ENCODE measurements at places on chromosomes 1 and 21.
A peak's percentile ranks its signal among the peaks of the same experiment; 100 is the strongest.

DNA sequence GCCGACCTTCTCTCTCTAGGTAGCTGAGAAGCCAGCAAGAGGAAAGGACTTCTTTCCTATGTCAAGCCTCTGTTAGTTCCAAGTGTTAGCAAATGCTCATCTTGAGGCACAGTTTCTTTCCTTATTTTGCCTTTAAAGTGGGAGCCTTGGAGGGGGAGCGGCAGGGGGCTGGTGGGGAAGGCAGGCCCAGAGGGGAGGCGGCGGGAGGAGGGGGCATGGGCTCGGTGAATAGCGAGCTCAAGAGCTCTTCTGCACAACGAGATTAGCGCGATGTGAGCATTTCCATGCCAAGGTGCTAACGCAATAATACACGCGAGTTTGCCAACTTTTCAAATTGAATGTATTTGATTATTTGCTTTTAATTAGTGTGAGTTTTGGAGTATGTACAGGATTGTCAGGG lies 372.6 kb downstream of the RPS6KC1 start:
- no peak for DNase-seq

- peak; percentile 51 for DNase-seq
Observed at GRCh38 chr1:47997289-47998200, at the start of gene TRABD2B. TSS of gene TRABD2B (minus strand) at chr1:47997385.

- DNase-seq: no peak
Observed at GRCh38 chr1:88979749-88980116, 12.7 kb downstream of the KYAT3 start.

DNA sequence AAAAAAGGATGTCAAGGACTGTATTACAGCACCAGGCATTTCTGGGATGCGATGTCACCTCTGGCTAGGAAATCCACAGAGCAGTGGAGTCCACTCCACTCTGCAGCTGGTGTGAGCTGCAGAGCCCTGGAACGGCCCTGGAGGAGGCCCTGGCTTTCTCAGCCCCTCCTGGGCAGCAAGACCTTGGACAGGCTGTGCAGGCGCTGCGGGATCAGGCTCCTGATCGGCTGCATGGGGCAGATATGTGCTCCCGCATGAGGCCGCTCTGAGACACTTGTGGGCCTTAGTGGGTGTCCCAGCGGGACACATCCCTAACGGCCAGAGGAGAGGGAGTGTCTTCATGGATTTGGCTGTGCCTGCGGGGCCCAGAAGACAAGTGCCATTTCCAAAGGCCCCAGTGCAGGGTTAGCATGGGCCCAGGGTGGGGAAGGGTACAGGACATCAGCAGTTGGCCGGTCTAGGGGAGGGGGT lies 6.2 kb downstream of the DNMT3L start:
- no peak for DNase-seq

DNA sequence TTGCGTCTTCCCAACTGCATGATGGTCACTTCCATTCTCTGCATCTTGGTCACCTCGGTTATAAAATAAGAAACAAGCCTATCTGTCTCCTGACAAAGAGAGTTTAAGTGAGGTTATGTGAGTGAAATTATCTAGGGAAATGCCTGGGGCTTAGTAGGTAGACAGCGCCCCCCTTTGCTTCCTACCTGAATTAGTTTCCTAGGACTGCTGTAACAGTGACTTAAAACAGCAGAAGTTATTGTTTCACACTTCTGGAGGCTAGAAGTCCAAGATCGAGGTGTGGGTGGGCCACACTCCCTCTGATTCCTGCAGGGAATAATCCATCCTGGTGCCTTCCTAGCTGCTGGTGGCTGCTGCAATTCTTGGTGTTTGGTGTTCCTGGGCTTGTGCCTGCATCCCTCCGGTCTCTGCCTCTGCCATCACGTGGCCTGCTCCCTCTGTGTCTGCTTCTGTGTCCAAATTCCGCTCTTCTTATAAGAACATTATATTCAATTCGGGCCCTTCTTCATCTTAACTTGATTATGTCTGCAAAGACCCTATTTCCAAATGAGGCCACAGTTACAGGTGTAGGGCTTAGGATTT lies 92.6 kb downstream of the IGSF21 start:
- no peak for DNase-seq

DNA sequence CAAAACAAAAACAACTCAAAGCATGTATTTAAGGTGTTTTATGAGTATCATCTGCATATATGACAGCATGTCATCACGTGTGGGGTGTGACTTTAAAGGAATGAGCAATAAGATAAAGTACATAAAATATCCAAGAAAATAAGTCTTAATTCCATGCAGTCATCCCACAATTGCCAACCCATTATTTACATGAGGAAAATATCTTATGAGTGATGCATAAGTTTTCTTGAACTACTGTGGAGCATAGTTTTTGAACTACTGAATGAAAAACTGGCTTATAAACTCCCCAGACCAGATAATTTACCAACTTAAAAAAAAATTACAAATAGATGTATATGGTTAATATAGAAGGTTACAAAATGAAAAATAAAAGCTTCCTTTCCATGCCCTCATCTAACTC lies 29.7 kb upstream of the MTMR11 start:
- no peak for DNase-seq

GRCh38 chr21:27017246-27017645 lies 50.4 kb upstream of the ADAMTS5 start:
- no peak for DNase-seq

- DNase-seq: no peak
Observed at GRCh38 chr1:209505044-209505443, 78.5 kb upstream of the CAMK1G start.

DNA sequence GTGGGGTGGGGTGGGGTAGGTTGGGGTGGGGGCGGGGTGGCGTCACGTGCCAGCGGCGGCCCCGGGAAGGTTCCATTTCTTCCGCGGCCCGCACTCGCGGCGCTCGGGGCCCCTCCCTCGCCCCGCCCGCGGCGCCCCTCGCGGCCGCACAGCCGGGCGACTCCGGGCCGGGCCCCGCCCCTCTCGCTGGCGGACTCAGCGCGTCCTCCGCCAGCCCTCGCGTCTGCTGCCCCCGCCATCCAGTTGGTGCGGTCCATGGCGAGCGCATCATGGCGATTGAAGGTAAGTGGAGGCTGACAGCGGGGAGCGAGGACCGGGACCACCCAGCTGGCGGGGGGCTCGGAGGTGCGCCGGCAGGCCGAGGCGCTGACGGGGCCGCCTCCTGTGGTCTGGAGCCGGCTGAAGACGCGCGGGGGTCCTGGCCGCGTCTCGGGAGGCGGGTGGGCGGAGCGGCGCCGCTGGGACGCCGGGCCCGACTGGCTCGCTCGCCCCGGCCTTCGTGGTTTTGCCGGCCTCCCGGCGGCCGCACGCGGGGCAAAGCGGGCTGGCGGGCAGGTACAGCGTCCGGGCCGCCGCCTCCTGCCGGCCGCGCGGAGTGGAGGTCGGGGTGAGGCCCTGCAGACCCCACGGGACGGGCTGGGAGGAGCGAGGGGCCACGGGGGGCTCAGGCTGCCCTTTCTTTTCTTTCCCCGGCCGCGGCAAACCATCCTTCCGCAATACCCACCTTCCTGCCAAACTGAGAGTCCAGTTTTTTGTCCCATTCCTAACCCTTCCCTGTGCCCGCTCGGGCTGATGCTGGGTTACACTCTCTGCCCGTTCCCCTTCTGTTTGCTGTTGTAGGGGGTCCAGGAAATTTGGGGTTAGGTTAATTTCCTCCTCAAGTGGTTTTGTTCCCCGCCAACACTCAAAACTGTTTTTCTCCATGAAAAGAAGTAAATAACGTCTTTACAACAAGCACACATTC lies at the start of gene SYT14:
Gene SYT14 (plus strand): TSS at position 222 of the 964 bp plus-strand sequence. CDS start 48 bp downstream, at position 270.
- DNase-seq: no peak

DNA sequence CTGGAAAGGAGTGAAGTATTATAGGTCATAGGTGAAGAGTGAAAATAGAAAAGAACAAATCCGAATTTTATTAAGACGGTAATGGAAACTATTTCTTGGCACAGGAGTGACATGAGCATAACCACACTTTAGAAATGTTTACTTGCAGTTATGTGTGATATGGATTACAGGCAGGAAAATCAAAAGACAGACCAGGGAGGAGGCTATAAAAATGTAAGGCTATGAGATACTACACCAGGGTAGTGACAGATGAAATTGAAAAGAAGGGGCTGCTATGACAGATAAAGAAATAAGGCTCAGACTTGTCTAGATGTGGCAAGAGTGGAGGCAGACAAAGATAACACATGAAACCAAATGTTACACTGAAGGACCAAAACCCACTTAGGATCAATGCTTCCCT lies 31.7 kb downstream of the GPATCH2 start:
- no peak for DNase-seq

GRCh38 chr1:23875382-23875781 lies 7.3 kb upstream of the FUCA1 start:
- no peak for DNase-seq

DNA sequence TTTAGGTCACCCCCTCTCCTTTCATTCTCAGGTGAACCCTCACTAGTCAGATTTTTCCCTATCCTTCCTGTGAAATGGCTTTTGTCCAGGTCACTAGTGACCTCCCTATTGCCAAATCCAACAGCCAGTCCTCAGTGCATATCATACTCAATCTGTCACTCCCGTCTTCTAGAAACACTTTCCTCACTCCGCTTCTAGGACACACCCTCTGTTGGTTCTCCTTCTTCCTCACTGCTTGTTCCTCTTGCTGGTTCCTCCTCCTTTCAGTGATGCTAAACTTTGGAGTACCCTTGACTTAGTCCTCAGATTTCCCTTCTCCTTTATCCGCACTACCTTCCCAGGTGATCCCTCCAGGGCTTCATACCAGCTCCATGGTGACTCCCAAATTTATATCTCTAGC lies 94.3 kb downstream of the RNF220 start:
- DNase-seq: no peak

DNA sequence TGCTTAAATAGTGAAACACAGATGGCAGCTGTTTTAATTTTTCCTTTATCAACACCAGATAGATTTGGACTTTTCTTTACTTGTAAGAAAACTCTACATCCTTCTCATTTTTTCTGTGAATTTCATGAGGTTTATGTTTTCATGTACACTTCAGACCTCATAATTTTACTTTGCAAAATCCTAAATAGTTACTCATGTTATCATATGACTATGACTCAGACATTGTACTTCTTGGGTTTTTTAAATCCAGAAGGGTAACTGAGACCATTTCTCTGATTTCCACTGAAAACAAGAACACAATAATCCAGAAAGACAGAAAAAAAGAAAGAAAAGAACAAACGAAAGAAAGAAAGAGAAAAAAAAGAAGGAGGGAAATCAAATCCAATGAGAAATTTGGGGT lies 1021.6 kb downstream of the NCAM2 start:
- DNase-seq: no peak

- no peak for DNase-seq
Observed at GRCh38 chr1:51294566-51295184, 35.7 kb downstream of the TTC39A start.

DNA sequence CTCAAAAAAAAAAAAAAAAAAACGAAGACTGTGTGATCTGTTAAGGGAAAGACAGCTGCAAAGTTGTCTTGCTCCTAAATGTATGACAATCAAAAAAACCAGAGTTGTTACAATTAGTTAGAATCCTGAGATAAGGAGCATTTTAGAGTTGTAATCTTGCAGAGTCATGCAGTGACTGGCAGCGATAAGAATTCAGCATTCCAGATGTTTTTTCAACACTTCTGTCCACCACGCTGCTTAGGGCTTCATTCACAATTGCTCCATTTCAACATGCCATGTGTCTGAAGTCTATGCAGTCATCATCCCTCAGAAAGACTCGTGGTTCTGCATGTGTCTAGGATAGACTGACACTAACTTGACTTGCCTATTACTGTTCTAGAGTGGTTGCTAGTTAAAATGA lies 102.4 kb upstream of the BACE2 start:
- DNase-seq: no peak

DNA sequence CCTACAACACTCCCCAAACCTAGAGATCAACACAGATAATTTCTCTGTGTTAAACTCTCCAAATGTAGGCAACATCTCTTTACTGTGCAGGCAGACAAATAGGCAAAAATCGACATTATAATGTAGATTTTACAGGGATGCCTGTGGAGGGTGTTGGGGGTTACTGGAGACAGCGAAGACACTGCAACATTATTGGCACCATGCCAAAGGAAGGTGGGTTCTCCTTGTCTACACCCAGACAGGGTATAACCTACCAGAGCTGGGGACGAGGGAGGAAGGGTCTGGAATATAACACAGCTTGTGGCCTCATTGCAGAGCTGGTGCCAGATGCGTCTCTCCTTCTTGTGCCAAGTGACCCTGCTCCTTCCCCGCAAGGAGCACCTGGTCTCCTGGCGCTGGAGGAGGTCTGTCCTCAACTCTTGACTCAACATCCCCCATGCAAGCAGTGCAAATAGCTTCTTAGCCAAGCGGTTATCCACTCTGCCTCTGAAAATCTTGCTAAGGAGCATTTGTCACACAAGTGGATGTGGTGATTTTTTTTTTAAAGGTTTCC lies 404.0 kb downstream of the PRDM2 start:
- no peak for DNase-seq

DNA sequence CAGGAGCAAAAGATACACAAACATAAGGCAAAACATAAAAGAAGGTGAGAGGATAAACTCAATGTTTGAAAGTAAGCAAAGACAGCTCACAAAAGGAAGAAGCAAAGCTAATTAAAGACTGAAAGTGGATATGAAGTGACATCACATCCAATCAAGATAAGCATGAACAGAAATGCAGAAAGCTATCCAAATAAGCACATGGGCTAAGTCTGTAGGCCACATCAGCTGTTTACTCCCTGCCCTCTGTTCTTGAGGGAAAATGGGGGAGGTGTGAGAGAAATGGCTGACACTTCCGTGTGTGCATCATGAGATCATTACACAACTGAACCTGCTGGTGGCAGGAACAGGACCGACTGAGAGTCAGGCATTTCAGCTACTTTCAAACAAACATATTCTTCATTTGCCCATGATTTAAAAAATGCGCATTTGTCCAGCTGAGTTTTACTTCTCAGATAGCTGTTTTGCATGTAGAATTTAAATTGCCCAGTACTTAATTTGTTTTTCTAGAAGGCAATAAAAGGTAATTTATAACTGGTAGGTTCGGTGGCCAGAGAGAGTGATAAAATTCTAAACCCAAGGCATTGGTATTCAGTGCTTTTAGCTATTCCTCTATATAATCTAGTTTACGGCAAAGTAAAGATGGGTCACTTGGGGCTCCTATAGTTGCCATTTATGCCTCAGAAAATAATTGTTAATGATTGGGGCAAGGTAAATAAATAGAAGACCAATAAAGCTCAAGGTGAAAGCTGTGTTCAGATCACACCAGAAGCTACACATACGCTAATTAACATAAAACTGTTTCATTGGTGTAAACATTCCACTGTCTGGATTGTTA lies 27.2 kb upstream of the MAN1A2 start:
- DNase-seq: no peak

GRCh38 chr1:195738966-195739650 lies 869.1 kb downstream of the KCNT2 start:
- DNase-seq: no peak

- DNase-seq: no peak
Observed at GRCh38 chr1:151039521-151039920, 3.1 kb downstream of the BNIPL start.

- DNase-seq: no peak
Observed at GRCh38 chr1:231166398-231166797, 4.5 kb downstream of the TRIM67 start.

DNA sequence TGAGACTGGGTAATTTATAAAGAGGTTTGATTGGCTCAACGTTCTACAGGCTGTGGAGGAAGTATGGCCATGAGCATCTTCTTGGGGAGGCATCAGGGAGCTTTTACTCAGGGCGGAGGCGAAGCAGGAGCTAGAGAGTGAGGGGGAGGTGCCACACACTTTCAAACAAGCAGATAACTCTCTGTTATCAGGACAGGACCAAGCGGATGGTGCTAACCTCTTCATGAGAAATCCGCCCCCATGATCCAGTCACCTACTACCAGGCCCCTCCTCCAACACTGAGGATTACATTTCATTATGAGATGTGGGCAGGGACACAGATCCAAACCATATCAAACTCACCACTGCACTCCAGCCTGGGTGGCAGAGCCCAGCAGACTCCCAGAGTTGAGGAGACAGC lies 11.5 kb upstream of the LRRC47 start:
- DNase-seq: no peak
